ENCODE measurements at places on chromosomes 3 and 15.

DNA sequence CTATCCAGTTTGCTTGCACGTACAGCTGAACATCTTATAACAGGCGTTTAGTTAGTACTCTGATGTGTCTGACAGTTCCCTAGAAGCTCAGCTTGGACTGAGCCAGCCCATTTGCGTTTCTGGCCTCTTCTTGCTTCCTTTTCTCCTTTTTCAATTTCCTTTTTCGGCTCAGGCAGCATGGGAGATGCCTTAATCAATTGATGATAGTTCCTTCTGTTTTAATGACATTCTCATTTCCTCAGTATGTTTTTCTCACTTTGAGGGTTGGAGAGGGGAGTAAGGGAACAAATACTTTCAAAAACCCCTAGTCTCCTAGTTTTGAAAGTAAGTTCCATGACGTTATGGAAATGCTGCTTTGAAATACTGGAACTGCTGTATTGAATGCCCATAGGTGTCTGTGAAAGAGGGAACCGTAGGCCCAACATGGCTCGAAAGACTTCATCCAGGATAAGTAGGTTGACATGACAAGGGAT lies 18.9 kb downstream of the IL1RAP start:
- no peak for DNase-seq

DNA sequence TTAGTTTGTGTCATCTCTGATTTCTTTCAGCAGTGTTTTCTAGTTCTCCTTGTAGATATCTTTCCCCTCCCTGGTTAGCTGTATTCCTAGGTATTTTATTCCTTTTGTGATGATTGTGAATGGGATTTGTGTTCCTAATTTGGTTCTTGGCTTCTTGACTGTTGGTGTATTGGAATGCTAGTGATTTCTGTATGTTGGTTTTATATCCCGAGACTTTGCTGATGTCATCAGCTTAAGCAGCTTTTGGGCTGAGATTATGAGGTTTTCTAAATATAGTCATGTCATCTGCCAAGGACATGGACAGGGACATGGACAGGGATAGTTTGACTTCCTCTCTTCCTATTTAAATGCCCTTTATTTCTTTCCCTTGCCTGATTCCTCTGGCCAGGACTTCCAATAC lies 35.8 kb downstream of the MYO9A start:
- DNase-seq: no peak

DNA sequence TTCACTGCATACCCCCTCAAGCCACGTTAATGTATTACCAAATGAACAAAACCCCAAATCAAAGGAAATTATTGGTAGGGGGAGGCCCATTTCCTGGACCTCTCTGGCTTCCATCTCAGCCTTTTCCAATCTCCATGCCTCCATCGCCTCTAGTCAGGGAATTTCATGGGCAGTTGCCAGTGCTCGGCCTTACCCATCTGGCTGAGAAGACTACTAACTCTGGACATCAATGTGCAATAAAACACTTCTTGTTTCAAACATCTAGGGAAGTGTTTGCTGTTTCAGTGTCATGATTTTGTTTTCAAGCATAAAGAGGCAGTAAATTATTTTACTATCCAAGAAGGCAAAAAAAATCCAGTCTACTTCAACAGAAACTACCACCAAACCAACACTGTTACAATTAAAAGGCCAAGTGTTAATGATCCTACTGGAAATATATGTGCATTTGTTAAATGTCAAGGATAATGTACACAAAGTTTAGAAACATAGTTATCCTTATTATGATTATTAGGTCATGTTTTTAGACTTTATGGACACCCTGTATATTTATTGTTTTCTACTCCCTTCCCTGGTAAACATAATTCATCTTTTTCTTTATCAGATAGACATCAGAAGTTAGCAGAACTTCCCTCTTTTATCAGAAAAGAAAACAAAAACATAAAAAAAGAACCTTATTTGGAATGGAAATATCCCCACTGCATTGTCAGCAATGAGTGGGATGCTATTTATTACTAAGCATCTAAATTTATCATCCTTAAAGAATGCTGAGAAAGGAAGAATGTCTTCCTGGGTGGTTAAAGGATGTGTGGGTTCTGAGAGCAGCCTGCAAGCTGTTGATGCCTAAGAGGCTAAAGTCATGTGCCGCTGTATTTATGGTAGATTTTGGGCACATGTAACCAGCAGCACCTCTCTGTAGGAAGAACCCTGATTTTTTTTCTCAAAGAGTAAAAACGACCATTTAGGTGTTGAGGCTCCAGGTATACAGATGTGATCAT lies 15.2 kb downstream of the LDHAL6B start:
- DNase-seq: no peak

- DNase-seq: peak; percentile 64
Measured at GRCh38 chr15:42549032-42549491, 424 bp downstream of the HAUS2 start.

GRCh38 chr3:115709931-115710330 lies 86.6 kb downstream of the GAP43 start:
- no peak for DNase-seq

DNA sequence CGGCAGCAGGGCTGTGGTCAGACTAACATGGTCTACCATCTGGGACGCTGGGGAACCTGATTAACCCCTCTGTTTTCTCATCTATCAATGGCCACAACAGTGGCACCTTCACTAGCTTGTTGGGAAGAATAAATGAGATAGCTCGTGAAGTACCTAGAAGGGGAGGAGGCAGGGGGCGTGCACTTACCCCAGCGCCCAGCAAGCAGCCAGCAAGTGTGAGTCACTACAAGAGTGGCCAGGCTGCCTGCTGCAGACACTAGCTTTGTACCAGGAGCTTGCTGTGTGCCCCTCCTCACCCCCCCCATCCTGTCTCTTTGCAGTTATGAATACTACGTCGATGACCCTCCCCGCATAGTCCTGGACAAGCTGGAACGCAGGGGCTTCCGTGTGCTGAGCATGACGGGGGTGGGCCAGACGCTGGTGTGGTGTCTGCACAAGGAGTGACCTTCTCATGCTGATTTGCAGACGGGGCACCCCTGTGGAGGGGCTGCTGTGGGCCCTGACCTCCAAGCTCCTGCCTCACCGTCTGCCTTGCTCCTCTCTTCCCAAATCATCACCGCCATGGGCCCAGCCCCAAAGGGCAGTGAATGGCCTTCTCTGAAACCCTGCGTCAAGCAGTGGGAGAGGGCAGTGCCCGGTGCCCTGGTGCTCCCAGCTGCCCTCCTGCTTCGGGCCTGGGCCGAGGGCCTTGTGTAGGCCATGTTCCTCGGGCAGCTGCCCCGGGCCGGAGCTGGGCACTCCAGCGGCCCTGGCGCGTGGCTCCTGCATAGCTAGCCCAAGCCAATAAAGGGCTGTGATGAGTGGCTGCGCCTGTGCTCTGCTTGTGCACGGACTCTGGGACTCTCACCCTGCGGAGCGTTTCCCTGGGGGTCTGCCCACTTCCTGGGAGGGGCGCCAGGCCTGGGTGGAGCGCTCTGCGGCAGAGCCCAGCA lies 2.6 kb upstream of the C15orf62 start:
- DNase-seq: no peak

DNA sequence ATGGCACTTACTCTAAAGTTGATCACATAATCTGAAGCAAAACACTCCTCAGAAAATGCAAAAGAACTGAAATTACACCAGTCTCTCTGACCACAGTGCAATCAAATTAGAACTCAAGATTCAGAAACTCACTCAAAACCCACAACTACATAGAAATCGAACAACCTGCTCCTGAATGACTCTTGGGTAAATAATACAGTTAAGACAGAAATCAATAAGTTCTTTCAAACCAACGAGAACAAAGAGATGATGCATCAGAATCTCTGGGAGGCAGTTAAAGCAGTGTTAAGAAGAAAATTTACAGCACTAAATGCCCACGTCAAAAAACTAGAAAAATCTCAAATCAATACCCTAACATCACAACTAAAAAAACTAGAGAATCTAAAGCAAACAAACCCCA lies 227.2 kb downstream of the CTNNB1 start:
- DNase-seq: no peak

DNA sequence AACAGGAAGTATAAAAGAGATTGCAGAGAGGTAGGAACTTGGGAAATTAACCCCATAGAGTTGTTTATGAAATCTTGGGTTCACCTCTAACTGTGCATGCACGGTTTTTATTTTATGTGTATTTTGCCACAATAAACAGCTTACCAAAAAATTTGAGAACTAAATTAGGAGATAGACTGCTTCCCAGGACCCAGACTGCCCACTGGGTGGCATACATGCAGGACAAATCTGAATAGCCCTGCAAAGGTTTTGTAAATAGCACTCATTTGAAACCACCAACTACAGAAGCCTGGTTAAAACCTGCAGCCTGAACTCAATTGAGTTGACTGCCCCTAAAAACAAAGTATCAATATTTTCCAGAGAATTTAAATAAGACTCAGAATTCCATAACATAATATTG lies 96.4 kb upstream of the SLCO2A1 start:
- no peak for DNase-seq

DNA sequence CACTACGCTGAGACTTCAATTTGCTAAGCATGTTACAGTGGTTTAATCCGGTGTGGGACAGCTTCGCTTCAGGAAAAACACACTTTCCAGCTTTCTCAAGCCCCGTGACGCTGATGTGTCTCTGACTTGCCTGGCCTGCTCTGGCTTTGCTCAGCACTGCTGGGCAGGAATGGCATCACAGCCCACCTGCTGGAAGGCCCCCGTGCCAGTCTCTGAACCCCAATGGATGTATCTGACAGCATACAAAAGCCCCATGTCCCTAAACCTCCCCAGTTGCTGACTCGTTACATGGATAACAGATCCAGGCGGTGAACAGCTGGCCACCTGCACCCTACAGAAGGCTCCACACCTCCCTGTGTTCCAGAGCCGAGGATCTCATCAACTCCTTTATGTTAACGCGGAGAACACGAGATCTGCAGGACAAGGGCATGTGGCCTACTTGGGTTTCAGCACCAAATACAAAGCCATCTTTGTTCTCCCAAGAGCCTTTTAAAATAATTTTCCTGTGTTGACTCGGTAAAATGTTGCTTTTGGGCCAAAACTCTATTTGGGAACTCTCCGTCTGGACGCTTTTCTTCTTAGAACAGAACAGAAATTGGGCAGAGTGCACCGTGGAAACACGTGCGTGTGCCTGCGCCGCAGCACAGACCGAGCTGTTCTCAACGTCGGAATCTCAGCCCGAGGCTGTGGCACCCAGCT lies 61.4 kb downstream of the ATP10A start:
- no peak for DNase-seq

- no peak for DNase-seq
Measured at GRCh38 chr3:62601238-62602070, 228.1 kb upstream of the FEZF2 start.

GRCh38 chr3:27641888-27642601 lies 80.1 kb downstream of the EOMES start:
- no peak for DNase-seq

- no peak for DNase-seq
Measured at GRCh38 chr3:178137206-178137605, 399.0 kb upstream of the KCNMB2 start.

DNA sequence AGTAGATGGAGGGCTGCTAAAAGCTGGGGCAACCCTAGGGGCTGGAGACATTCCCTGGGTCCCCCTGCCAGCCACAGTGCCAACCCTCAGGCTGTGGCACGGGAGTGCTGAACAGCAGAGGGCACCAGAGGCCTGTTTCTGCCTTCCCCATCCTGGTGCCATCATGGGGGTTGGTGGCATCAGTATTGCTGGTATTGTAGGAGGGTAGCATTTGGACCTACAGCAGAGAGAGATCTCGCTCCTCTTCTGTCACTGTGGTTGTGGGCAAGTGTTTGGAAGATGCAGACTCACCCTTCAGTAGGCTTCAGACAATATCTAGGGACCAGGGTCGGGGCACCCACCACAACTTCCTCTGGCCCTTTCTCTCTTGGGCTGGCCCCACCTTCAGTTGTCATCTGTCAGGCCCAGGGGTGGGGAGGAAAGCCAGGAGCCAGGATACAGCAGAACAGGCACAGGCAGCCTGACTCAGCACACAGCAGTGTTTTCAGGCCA lies 123.5 kb downstream of the RPLP1 start:
- DNase-seq: peak; percentile 60

GRCh38 chr15:88504445-88504844 lies 36.9 kb downstream of the MRPS11 start:
- DNase-seq: no peak

GRCh38 chr3:50572801-50573371 lies 3.6 kb downstream of the HEMK1 start:
- no peak for DNase-seq

DNA sequence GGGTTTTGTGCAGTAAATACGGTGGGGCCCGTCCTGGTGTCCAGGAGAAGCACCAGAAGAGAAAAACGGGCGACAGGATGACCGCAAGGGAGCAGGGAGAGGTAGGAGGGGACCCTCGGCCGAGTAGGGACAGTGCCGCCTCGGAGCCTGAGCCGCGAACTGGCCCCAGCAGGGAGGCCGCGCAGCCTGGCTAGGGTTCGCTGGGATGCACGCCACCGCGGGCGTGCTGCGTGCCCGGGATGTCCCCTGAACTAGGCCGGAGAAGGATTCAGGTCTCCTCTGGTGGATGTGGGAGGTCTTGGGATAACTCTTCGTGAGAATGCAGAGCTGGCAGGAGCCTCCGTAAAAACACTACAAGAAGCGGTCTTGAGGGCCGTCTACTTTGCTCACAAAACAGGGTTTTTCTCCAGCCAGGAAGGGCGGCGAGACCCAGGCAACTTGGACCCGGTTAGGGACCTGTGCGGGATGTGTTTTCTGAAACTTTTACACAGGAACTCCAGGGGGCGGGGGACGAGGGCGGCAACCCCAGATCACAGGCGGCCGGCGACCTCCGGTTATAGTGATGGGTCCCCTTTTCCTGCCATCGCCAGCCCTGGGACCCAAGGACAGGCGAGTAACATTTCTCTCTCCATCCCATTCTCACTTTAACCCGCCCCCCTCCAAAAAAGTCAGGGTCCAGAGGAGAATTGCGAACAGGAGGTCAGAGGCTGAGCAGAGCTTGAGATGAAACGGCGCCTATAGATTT lies 35.5 kb downstream of the NR2F2 start:
- no peak for DNase-seq

GRCh38 chr3:165846056-165846455 lies 8.8 kb upstream of the BCHE start:
- DNase-seq: no peak

DNA sequence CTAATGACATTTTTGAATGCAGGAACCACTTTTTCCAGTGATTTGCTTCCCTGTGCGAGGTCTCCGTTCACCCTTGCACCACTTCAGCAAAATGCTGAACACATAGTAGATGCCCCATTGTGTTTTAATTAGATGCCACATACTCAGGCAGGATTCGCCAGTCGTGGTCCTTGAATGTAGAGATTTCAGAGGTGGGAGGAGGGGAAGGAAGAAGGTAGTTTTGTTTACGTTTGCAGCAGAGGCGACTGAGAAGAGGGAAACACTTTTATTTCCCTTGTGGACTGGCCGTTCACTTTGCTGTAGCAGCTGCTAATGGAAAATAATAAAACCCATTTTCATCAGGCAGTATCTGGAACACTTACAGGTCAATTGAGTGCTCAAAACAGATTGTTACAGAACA lies 262.8 kb upstream of the TBL1XR1 start:
- DNase-seq: no peak

- DNase-seq: peak; percentile 60
Measured at GRCh38 chr15:74007820-74008371, 13.4 kb downstream of the PML start.

All from germinal center (tissue), 1 donor.